Epithelial cell of proximal tubule (primary cell): ENCODE measurements at places on chromosomes 13 and 19. TPM values are rescaled to one million over a fixed set of nuclear protein-coding genes. Genes with fewer than 3 reads are reported as not detected.

LPAR6 gene
- total RNA-seq, result 2.1 and 2.4 TPM in 2 replicates

OR7C1 gene
- total RNA-seq, result not detected in 2 replicates

ZNF90 gene
- 3.6 and 5.9 TPM in 2 replicates for total RNA-seq

TDRD12 gene
- total RNA-seq, result 0.29 TPM in 1 of 2 replicates, not detected in the other

SMIM24 gene
- 1.4 and 2.5 TPM in 2 replicates for total RNA-seq

ACP4 gene
- total RNA-seq, result not detected in 2 replicates

ONECUT3 gene
- not detected in 2 replicates for total RNA-seq

ZNF792 gene
- 3.3 and 4.1 TPM in 2 replicates for total RNA-seq

ACTMAP gene
- total RNA-seq, result 2.2 and 3.3 TPM in 2 replicates

PEAK3 gene
- total RNA-seq, result not detected in 2 replicates

CLDN10 gene
- total RNA-seq, result 24.3 and 65.2 TPM in 2 replicates
